ENCODE measurements at places on chromosomes 11 and 22. TPM values are rescaled to one million over a fixed set of nuclear protein-coding genes. Genes with fewer than 3 reads are reported as not detected.

DNA sequence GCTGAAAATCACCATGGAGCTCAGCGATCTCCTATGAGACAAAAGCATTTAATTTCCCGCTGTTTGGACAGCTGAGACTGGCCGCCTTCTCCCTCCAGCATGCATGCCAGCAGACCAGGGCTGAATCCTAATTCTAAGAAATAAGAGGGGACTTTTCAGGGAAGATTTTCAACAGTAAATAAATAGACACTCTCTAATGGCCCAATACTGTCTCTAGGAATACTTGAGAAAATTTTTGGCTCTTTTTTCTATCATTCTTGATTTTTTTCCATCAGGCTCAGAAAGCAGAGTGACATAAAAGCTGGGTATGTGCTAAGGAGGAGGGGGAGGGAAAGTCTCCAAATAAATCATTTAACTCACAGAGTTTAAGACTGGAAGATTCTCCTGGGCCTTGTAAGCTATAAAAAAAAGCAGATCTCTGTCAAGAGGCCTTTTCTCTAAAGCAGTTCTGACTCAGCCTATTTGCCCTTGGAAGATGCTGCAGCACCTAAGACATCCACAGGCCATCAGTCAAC is 17.6 kb upstream of the SPON1 start:
- DNase-seq, result no peak

DNA sequence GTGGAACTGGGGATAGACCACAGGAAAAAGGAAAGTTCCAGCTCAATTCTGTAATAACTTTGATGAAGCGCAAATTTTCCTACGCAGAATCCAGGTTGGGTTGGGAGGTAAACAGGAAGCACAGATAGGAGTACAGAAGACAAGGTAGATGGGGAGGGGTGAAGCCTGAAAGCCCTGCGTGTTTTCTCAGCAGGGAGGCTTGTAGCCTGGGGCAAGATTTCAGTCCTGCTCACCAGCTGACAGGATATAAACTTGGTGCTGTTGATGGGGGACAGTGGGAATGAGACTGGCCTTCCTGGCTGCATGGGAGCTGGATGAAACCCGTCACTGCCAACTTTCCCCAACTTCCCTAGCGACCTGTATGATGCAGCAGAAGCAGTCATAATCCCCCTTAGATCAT is 114.9 kb downstream of the ARHGAP32 start:
- DNase-seq, result no peak

PNPLA3 gene
- polyA plus RNA-seq, result 2.4 TPM

GRCh38 chr11:44017443-44018126 is 30.2 kb upstream of the ACCSL start:
- DNase-seq, result no peak

LRRN4CL gene
- 0.75 TPM for polyA plus RNA-seq

IMMP1L gene
- 50.9 TPM for polyA plus RNA-seq

Data from renal cortex interstitium (tissue), 15 donors.